ENCODE measurements at places on chromosomes 6 and 20.

DNA sequence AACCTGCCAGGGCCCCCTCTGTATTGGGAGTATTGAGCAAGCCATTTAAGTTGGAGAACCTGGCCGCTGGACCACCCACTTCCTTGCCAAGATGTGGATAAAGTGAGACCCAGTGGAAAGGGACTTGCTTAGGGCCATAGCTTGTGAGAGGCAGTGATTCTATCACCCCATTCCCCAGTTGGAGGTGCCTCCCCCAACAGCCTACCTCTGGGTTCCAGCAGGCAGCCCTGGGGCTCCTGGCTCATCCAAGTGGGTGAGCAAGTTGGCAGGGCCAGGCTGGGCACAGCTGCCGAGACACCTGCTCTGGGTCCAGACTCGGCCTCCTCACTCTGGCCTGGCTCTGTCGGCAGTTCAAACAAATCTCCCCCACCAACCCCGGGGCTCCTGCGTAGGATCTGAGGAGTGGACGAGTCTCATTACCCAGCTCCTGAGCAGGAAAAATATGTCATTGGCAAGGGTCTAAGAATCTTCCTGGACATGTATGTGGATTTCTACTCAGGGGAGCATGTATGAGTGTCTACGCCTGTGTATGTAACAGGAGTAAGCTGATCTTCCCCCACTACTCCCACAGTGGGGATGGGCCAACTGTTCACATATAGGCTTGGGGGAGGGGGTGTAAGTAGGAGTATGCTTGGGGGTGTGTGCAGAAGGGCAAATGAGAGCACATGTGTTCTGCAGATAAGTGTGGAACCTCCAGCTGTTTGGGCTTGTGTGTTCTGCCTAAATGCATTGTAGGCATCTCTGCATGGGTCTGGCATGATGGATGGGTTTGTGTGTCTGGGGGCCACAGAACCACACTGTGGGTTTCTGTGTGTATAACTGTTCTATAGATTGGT lies 1.9 kb downstream of the ID1 start:
- ATAC-seq: peak; percentile 14

DNA sequence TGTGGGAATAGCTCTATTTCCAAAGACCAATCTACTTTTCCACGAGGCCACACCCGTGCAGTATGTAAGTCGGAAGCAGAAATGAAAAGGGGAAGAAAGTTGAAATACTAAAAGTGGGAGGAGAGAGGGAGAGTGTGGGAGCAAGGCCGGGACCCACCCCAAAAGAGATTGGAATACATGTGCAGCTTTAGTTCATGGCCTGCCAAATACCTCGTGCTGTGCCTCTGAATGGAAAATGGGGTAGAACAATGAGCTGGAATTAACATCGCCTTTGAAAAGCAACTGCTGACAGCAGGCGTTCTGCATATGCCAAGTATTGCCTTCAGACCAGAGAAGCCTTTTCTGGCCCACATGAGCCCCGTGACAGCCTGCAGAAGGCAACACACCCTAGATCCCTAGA lies 155.6 kb downstream of the CD83 start:
- peak; percentile 0 for ATAC-seq

- no peak for ATAC-seq
These were observed 179.1 kb upstream of the SUPT3H start for GRCh38 chr6:45556828-45557227.

- no peak for ATAC-seq
These were observed 52.7 kb downstream of the KDM1B start for GRCh38 chr6:18207949-18208348.

DNA sequence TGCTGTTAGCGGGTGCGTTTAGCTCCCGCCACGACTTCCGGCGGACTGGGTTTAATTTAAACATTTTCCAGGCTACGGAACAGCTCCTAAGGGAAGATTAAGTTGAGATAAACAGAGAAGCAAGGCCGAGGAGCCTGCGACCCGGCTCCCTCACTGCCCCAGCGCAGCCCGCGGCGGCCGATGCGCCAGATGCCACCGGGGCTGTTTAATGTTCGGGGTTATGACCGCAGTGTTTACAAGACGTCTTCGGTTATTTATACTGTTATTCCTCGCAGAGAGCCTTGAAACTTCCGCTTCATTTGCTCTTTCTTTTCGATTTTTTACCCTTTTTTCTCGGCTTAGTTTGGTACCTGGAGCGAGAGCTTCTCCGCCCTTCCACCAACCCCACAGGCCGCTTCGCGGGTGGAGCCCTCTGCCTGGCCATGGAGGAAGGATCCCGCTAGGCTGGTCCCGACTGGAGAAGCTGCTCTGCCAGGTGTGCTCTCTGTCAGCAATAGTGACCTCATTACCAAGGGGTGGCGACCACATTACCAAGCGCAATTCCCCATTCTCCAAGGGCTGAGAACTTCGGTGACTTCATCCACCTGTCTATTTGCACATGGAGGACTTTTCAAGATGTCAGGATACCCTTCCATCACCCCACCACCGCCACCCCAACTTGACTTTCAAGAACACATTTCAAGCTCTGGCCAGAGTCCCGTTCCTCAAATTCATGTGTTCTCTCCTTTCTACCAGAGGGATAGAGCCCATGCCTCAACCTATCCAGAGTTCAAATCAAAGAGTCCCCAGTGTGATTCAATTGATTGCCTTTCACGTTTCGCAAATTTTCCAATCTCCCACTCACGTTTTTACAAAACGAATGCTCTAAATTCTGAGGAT lies 4.1 kb downstream of the TCF21 start:
- ATAC-seq: no peak

DNA sequence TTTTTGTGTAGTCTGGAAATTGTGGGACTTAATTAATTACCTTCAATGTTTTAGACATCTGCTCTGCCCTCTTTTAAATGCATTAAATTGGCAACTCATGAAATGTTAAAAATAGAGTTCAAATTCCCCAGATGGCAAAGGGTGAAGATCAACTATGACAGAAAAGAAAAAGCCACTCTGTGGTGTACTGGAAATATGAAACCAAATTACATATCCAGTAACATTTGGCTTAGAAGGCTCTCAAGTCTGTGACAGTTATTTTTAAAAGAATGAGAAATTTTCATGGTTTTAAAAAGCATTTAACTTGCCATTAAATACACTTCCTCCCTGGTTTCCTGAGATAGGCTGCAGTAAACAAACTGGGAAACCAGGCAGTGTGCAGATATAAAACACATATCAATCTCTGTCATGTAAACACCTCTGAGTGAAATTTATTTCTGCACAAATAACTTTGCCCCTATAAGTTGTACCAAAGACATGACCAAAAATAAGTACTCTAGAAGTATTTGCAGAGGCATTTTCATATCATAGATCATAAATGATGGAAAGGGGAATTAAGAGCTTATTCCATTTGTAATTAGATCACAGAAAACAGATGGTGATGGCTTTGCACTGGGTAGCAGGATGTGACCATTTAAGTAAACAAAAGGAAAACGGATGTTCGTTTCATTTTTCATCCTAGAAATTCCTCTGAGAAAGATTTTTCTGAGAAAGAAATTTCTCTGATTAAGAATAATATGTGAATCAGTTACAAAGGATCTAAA lies 360.1 kb downstream of the SAMD5 start:
- no peak for ATAC-seq

DNA sequence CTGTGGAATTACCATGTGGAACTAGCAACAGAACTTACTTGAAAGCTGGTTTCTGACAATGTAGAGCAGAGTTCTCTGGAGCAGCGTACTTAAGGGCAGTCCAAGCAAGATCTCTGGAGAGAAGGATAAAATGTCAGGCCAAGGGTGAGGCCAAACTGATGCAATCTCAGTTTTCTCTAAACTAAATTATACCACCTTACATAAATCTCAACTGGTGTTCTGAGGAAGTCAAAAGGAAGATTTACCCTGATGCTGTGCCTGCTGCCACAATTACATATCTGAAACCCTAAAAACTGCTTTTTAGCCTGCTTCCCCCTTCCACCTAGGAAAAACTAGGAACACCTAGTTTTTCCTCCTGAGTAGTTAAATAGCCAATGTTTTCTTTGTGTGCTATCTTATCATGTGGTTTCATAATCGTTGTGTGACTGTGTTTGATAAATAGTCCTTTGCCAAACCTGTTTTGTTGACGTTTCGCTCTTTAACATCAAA lies 28.1 kb downstream of the NCOA7 start:
- ATAC-seq: no peak

DNA sequence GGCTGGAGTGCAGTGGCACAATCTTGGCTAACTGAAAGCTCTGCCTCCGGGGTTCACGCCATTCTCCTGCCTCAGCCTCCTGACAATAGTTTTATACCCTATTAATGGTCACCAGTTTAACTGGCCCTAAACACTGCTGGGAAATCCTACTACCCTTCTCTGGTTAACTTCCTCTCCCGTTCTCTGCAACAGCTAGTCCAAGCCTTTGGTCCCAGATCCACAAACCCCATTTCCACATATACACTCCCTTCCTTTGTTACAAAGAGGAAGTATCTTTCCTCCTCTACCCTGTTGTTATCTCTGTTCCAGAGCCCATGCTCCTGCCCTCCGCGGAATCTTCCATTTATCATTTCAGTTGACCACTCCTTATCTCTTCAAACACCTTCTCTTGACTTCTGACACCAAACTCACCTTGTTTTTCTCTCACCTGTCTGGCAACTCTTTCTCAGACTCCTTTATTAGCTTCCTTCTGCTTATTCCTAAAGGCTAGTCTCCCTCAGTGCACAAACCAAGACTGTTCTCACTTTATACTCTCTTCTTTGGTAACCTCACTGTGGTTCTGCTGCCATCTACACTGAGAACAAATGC lies 25.0 kb upstream of the TBC1D22B start:
- ATAC-seq: no peak

DNA sequence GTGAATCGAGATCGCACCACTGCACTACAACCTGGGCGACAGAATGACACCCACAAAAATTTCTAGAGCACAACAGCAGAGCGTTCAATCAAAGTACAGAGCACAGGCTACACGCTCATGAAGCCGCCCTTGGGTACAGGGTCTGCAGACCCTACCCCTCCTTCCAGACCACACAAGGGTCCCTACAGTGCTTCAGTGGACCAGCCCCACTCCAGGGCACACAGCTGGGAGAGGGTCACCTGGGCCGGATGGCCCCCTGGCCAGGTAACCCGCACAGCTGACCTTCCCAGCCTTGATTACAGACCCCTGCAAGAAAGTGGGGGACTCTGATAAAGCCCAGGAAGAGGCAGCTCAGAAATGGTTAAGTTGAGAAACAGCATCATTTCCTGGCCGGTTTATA lies 63.6 kb downstream of the RIPOR3 start:
- ATAC-seq: no peak

DNA sequence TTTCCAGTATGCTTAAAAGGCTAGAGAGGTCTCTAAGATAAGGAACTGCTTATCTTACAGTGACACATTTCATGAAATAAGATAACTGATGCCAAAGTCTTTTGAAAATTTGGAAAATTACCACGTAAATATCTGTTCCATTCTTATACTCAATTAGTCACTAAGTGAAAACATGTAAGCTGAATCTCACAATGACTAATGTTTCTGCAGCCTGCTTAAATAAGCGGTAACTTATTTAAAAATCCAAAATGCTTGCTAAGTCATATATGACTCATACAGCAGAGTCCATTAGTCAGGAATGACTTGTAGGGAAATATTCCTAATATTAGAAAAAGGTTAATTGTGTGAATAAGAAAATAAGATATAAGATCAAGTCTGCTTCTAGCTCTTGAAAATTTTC lies 27.8 kb upstream of the LGSN start:
- peak; percentile 85 for ATAC-seq

- ATAC-seq: no peak
These were observed 38.0 kb downstream of the OGFRL1 start for GRCh38 chr6:71326611-71327010.

DNA sequence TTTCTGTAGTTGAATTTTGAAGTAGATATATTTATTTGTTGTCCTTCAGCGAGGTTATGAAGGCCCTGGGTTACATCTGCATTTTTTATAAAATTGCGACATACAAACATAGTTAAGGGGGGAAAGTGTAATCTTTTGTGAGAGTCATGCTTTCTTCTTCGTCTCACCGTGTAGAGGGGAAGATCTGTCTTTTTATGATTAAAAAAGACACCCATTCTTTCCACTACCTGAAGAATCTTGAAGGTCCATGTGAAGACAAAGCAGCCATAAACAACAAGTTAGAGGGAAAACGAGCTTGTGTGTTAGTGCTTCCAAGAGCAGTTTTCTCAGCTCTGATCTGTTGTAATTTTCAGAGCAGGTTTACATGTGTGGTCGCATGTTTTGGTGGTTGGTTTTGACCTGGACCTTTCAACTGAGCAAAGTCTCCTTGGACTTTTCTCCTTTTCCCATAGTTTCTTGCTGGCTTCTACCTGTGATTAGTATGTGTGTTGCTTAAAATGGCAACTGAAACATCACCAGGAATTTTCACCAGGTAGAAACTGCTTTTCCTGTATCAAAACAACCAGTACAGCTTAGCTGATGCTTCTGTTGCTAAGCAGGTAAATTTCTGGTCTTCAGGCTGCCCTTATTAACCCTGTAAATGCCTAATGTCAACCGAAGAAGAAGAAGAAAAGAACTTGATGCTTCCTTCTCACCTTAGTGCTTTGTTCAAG lies 37.3 kb downstream of the RREB1 start:
- ATAC-seq: no peak

DNA sequence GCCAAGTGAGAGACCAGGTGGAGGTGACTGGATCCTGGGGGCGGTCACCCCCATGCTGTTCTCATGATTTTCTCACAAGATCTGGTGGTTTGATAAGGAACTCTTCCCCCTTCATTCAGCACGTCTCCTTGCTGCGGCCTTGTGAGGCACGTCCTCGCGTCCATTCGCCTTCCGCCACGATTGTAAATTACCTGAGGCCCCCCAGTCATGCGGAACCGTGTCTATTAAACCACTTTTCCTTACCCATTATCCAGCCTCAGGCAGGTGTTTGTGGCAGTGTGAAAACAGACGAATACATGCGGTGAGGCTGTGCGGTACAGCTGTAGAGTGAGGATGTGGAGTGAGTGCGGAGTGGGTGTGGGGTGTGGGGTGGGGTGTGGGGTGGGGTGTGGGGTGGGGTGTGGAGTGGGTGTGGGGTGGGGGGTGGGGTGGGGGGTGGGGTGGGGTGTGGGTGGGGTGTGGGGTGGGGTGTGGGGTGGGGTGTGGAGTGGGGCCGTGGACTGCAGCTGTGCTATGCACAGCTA lies 12.1 kb upstream of the NTSR1 start:
- ATAC-seq: no peak
